NCI-H460 (cell line): ENCODE measurements at places on chromosomes 6 and 20. TPM values are rescaled to one million over a fixed set of nuclear protein-coding genes. Genes with fewer than 3 reads are reported as not detected.
A peak's percentile ranks its signal among the peaks of the same experiment; 100 is the strongest.

Gene ARMH2
- total RNA-seq = not detected in 2 replicates

Gene CLIC5
- total RNA-seq = not detected in 2 replicates

Gene FAM162B
- total RNA-seq = 0.32 TPM in 1 of 2 replicates, not detected in the other

Gene HMGCLL1
- 0.07 TPM in 1 of 2 replicates, not detected in the other for total RNA-seq

- DNase-seq = no peak
Observed at GRCh38 chr6:47112317-47112716, 70.2 kb upstream of the ADGRF1 start.

GRCh38 chr6:16129623-16130401 is 926 bp downstream of the MYLIP start:
- no peak for DNase-seq

- no peak for DNase-seq
Observed at GRCh38 chr20:45630371-45630770, 713 bp downstream of the WFDC9 start.

DNA sequence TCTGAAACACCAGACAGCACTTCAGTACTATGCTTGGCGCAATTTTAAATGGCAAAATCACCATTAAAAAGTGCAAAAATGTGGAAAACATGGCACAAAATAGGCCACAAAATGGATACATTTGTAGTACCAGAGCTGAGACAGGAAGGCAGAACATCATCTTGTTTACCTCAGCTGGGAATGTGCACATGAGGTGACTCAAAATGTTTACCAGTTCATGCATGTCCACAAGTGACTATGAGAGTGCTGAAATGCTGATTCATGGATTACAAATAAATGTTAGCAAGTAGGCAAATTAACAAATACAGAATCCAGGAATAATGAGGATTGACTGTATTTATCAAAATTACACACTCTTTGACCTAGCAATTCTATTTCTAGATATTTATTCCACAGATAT is 201.6 kb downstream of the ISM1 start:
- peak; percentile 2 for DNase-seq

DNA sequence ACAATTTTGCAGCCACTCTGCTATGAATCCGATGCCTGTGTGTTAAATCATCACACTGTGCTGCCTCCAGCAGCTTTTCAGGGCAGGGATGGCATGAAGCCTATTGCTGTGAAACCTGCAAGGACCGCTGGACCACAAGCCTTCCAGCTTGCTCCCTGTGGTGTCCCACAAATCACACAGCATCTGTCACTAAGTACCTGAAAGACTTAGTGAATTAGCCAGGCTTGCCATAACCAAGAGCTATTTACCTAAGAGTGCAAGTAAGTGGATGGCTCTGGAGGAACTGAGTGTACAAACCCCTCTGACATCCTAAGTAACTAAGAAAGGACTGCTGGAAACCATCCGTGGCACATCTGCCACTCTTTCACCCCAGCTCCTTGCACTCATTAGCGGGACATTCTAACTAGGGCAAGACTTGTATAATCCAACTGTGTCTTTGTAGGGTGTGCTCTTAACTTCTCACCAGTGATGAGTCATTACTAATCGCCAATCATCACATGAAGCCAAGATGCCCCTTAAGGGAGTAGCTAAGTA is 34.7 kb downstream of the FOXQ1 start:
- DNase-seq = no peak

DNA sequence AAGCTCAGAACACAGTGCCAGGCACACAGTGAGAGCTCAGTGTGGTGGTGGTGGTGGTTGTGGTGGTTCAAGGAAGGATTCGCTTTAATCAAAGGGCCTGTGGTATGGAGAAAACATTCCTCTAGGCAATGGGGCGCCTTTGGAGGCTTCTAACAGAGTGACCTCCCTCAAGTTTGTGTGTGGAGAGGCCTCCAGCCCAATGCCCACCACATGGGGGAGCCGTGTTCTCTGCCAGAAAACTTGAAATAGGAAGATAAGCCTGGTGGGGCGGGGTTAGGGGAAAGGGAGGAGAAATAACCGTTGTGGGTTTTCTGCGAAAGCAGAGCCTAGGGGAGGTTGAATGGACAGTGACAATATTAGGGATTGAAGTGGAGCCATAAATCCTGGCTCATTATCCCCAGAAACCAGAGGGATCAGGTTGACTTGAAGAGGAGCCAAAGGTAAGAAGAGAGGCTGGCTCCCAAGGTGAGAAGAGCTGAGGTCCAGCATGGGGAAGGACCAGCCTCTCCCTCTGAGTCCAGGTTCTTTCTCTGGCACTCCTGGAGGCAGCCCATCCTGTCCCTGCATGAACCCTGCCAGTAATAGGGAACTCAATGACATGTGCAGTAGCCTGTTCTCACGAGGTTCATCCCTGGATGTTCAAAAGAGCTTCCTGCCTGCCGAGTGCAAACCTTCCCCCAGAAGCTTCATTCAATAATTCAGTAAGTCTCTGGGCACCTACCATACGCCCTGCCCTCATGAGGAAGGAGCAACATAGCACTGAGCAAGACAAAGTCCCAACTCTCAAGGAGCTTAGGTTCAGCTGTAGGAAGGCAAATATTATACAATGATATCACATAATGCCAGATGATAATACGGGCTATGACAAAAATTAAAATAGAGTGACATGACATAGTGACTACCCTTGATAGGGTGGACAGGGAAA is 51.4 kb downstream of the TGM2 start:
- no peak for DNase-seq

GRCh38 chr20:58555078-58555765 is 40.0 kb upstream of the APCDD1L start:
- no peak for DNase-seq

DNA sequence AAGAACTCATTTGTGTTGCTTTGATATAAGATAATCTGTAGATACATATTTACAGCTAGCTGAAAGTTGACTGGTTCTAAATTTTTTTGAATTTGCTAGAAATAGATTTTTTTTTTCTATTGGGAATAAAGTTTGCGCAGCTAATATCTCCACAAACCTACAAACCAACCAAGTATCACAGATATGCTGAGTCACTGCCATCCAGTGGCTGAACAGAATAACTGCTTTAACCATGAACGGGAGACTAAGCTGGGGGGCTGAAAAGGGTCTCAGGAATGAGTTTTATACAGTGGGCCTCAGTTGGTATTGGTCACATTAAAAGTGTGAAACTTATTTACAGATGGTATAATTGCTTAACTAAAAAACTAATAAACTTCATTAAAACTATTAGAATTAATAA is 326.7 kb upstream of the CNR1 start:
- peak; percentile 3 for DNase-seq

DNA sequence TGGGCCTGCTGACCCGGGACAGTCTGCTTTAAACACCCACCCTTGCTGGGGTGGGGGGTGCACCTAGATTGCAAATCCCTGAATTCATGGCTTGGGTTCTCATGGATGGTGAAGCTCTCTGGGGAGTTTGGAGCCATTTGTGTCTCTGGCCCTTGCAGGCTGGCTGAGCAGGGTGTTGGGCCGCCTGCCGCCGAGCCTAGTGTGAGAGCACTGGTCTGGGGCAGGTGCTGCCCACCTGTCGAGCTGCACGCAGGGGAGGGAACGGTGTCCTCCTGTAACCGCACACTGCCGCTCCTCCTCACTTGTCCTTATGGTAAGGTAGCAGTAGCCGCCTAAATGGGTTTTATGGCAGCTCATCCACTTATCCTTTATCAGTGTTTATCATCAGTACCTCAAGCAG is 143.9 kb downstream of the DTNBP1 start:
- DNase-seq = no peak

- peak; percentile 83 for DNase-seq
Observed at GRCh38 chr20:51022803-51023616, at the start of gene KCNG1. TSS of gene KCNG1 (minus strand) at chr20:51023107. CDS start at chr20:51010338, 12,769 bp downstream.

DNA sequence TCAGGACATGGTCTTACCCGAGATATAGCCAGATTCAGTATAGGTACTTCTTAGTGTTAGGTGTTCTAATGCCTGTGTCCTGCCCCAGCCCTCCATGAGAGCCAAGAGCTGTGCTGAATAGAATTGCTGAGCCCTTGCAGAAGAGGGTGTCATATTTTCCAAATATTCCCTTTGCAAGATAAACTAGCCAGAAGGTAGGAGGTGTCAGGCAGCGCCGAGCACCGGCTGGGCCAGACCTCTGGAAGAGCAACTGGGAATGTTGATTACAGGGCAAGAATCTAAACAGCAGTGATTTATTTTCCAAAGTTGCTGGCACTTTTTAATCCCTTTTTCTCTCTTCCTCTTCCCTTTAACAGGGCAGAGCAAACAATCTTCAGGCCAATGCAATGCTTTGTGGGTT is 37.1 kb upstream of the EZR start:
- DNase-seq = no peak
